Suppressor macrophage treated with lipopolysaccharide for 4 hours (primary cell): ENCODE measurements at places on chromosomes 3 and 15.

GRCh38 chr3:58422756-58423325 lies 10.8 kb downstream of the PDHB start:
- DNase-seq = peak; percentile 7

DNA sequence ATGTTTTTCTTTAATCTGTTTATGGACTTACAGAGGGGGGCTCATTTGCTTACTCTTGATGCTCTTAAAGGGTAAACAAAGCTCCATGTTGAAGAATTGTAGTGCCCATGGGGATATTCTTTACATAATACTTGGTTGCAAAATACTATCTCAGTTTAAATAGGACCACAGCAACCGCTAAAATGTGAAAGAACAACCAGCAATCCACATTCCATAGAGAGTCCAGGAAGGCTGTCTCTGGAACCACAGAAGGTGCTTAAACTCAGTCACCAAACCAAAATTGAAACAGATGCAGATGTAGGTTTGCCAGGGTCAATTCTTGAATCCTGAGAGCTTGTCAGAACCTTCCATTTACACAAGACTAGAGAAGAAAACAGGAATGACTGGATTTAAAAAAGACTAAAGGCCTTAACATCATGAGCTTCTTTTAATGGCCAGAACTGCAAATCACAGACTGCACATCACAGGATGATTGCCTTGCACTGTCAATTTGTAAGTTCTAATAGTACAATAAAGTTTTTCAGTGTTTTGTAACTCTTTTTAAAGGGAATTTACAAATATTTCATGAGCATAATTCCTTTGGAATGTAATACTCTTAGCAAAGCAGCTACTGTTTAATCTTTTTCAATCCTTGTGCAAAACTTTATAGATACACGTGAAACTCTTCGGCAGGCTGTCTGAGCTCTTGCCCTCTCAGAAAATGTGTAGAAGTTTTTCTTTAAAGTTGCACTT lies 661.6 kb downstream of the SI start:
- DNase-seq = no peak

GRCh38 chr15:86570738-86571137 lies 491.1 kb downstream of the AGBL1 start:
- DNase-seq = no peak

DNA sequence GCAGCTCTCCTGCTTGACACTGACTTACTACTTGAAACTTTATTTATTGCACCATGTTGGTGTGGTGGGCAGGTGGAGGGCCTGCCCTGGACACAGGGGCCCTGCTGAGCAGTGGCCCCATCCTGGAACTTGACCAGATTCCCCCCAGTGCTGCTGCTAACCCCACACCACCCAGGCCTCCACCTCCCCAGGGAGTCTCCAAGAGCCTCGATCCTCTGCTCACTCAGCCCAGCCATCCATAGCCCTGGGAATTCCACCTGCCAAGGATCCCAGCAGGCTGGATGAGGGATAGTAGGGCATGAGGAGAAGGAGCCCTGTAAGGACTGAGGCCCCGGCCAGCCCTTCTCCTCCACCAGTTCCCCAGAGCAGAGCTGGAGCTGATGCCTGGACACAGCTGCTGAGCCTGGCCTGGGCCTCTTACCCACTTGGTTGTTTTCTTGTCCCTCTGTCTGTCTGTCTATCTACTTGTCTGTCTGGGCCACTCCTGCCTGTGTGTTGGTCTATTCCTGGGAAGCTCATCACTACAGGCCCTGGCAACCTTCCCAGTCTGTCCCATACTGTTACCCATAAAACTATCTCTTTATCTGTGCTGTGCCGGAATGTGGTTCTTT lies 2.8 kb downstream of the CHAC1 start:
- no peak for DNase-seq

DNA sequence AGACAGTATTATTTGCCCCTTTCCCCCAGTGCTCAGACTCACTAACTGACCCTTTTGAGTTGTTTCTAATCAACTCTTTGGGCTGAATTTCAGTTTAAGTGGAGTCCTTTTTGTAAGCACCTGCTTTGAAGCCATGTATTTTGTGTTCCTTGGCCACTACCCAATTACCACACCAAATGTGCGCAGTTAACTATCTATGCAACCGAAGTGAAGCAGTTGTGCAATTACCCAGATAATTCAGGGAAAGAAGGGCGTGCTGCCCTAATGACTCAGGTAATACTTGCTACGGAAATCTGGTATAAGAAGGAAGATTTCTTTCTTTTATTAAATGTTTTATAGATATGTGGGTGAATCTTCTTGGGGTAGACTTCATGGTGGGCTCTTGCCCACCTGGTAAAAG lies 371.9 kb upstream of the TBL1XR1 start:
- DNase-seq = no peak

GRCh38 chr3:31240874-31241273 lies 291.9 kb upstream of the STT3B start:
- no peak for DNase-seq

GRCh38 chr15:88655800-88656488 lies 17.1 kb downstream of the ISG20 start:
- no peak for DNase-seq

DNA sequence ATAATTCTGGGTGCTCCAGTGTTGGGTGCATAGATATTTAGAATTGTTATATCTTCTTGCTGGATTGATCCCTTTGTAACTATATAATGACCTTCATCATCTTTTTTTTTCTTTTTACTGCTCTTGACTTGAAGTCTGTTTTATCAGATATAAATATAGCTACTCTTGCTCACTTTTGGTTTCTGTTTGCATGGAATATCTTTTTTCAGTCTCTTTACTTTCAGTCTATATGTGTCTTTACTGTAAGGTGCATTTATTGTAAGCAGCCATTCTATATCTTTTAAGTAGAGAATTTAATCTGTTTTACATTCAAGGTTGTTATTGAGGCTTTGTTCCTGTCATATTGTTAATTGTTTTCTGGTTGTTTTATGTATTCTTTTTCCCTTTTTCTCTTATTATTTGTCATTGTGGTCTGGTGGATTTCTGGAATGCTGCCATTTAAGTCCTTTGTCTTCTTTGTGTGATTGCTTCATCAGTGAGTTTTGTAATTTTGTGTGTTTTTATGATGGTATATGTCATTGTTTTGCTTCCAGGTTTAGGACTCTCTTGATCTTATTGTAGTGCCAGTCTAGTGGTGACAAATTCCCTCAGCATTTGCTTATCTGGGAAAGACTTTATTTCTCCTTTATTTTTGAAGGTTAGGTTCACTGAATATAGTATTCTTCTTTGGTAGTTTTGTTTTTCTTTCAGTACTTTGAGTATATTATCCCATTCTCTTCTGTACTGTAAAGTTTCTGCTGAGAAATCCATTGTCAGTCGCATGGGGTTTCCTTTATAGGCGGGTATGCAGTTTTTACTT lies 8.3 kb upstream of the PRR23C start:
- no peak for DNase-seq
